ENCODE measurements at places on chromosomes 12 and 14.

- DNase-seq = no peak
Measured at GRCh38 chr12:103273645-103274044, 222.1 kb downstream of the C12orf42 start.

DNA sequence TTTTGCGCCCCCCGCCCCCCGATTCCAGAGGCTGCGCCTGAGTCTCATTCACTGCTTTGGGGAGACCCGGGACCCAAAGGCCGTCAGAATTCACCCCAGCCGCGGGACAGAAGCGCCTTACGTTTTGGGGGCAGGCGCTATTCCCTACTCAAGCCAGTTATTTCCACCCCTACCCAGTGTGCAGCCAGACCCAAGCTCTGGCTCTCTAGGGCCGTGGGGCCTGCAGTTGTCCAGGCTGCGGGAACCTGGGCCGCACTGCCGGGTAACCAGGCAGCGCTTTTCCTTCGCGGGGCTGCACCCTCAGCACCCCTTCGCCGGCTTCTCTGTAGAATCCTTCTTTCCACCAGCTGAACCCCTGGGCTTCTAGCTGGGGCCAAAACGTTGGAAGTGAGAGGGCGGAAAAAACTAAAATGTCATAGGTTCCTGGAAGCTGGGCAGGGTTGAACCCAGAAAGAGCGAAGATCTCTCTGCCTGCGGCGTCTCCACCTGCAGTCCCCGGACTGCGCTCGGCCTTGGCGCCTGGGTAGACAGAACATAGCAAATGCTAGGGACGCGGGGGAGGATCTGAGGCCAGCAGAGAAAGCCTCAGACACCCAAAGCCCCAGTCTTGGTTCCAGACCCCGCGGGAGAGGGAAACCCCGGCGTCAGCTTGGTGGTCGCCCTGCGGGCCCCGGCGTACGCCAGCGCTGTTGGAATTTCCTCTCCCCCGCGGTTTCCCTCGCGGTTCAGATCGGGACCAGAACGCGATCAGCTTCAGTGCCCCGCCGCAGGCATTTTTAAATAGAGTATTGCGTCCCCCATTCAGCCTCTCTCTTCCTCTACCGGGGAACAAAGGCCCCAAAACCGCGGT is 18.3 kb downstream of the TBX3 start:
- no peak for DNase-seq

GRCh38 chr12:2616763-2617162 is 178.0 kb upstream of the FKBP4 start:
- DNase-seq = no peak

DNA sequence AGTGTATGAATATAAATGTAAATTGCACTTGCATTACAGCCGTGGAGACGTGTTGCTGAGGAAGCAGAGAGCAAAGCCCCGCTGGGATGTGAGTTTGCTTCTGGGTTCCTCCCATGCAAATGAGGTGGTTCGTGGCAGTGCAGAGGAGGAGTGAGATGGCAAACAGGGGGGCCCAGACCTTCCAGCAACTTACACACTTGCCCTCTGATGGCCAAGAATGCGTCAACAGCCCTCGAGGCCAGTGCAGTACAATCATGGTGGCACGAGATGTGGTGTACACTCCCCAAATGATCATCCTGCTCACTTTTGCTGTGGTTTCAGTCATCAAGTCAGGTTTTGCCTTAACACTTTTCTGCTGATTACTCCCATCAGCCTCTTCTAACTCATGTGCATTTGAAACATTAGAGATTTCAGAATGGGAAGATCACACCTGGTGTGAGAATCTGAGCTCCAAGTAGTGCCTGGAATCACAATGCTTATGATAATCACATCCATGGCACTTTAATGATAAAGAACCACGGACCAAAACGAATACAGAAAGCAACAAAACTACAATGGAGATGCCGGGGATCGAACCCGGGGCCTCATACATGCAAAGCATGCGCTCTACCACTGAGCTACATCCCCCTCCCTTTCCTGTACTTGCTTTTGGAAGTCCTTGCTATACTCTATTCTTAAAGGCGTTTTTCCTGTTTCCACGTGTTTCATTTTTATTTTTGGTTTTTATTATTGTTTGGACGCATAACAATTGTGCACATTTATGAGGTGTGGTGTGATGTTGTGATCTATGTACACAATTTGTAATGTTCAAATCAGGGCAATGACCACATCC is 7.0 kb upstream of the UBC start:
- DNase-seq = no peak

- no peak for DNase-seq
Measured at GRCh38 chr12:92908108-92908507, 21.0 kb downstream of the EEA1 start.

GRCh38 chr14:80504781-80505180 is 293.5 kb upstream of the DIO2 start:
- no peak for DNase-seq

Measured in hippocampal formation (tissue), 2 donors.